LHCN-M2 (cell line): ENCODE measurements at places on chromosomes 5 and 9. TPM values are rescaled to one million over a fixed set of nuclear protein-coding genes. Genes with fewer than 3 reads are reported as not detected.
A peak's percentile ranks its signal among the peaks of the same experiment; 100 is the strongest.

- DNase-seq: no peak
Observed at GRCh38 chr5:159123700-159124099, 24.0 kb upstream of the EBF1 start.

GRCh38 chr5:131272724-131273123 is 8.9 kb downstream of the CDC42SE2 start:
- DNase-seq: no peak

DNA sequence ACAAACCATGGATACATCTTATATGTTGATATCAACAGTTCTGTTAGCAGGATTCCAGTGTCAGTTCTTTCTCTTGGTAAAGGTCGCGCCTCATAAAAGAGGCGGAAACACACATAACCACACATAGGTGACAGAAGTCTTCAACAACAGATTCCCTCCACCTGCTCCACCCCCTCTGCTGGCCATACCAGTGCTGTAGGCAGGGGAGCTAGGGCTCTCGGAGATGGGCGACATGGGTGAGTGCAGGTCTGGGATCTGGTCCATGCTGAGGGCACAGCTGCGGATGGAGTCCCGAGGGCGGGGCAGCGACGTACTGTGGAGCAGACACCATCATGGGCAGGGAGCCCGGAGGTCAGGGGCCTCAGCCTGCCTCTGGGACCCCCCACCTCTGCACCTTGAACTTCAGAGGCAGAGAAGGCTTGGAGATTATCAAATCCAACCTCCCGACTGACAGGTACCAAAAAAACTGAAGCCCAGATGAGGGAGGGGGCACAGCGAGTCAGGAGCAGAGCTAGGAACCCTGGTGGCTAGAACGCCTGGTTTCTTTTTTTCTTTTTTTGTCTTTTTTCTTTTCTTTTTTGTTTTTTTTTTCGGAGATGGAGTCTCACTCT is 12.0 kb upstream of the TOR2A start:
- no peak for DNase-seq

- DNase-seq: peak; percentile 32
Observed at GRCh38 chr5:137629646-137630045, 106.2 kb downstream of the KLHL3 start.

The POLR3G gene
- total RNA-seq: 9.2 and 14.2 TPM in 2 replicates

The KIF4B gene
- 0.06 TPM in 2 replicates for total RNA-seq
